GDM1 (cell line): ENCODE measurements at places on chromosomes 4 and X.
A peak's percentile ranks its signal among the peaks of the same experiment; 100 is the strongest.

DNA sequence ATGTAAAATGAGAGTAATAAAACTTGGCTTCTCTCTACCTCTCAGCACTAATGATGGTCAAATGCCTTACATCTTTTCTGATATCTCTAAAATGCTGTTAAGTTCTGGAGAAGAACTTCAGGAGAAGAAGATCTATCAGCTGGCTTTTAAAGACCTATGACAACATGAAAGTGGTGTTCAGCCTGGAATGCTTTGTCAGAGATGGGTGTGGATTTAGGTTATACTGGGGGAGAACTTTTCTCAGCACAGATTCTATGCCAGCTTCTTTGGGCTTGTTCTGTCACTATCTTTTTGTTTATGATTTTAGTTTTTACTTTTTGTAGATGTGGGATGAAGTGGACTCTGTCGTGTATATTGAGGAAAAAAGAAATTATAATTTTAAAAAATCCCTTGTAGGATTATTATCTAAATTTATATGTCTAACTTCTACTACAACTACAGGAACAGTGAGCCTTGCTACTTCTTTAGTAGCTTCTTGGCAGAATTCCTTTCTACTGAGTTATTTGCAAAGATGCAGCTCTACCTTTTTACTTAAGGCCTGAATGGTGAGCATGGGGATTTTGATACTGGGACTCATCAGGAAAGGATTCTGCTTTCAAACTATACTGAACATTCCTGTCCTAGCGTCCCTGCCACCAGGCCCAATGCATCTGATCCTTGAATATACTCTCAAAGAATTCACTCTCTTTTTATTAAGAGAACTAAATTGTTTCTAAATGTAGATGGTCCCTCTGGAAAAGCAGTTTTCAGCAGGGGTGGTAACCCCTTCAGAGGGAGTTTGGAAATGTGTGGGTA, 19.6 kb downstream of the CYP2U1 start:
- no peak for DNase-seq

DNA sequence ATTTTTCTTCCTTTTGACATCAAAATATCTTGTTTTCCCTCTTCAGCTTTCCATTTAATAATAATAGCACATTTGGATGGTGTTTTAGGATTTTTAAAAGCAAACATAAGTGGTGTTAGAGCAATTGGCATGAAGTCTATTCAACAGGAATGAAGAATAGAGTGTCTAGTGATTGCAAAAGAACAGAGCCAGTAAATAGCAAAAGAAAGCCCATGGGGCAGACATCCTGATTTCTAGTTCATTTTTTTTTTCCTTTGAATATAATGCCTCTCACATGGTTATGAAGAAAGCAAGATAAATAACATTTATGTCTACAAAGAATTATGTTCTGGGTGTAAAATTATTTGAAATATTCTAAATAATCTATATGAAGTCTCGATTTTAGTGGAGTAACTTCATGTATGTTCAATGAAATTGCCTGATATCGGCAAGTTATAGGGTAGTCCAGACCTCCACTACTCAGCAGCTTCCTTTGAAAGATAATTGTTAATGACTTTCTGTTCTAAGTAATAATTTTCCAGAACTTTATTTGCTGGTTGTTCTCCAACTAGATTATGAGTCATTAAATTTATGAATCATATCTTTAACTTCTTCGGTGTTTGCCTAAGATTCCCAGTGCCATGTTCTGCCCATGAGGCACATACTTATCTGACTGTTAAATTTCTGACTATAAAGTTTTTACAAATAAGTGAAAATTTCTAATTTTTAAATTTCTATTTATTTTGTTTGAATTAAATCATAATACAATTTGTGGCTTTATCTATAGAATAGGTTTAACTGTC, 587.9 kb downstream of the TLL1 start:
- no peak for DNase-seq

GRCh38 chr4:53183754-53184153, 182.1 kb downstream of the SCFD2 start:
- no peak for DNase-seq

DNA sequence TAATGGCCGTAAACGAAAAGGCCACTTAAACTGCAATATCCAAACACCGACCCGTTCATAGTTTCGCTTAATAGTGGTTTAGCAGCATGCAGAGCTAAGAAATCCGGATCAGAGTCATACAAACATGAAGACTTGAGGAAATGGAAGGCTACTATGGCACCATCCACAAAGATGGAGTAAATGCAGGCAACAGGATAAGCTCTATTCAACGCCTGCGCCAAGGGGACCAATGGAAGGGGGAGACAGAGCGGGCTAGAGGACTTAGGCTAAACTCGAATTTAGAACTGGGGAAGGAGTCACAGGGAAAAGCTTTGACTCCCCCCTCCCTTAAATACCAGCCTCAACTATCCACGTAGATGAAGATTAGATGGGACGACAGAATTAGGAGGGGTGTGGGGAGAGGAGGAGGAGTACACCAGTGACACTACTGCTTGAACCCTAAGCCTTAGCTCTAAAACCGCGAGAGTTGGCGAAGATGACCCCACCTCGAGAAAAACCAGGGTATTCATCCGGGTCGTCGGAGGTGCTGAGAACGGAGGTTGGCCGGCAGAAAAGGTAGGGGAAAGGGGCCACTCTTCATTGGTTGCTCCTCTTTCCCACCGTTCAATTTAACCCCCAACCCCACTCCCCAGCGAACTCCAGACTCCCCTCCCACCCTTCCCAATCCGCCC, 3.5 kb downstream of the HUWE1 start:
- peak; percentile 3 for DNase-seq

GRCh38 chrX:24676403-24677024, 17.2 kb upstream of the POLA1 start:
- no peak for DNase-seq

- no peak for DNase-seq
Measured at GRCh38 chr4:69907151-69907550, 23.7 kb upstream of the CSN1S1 start.

DNA sequence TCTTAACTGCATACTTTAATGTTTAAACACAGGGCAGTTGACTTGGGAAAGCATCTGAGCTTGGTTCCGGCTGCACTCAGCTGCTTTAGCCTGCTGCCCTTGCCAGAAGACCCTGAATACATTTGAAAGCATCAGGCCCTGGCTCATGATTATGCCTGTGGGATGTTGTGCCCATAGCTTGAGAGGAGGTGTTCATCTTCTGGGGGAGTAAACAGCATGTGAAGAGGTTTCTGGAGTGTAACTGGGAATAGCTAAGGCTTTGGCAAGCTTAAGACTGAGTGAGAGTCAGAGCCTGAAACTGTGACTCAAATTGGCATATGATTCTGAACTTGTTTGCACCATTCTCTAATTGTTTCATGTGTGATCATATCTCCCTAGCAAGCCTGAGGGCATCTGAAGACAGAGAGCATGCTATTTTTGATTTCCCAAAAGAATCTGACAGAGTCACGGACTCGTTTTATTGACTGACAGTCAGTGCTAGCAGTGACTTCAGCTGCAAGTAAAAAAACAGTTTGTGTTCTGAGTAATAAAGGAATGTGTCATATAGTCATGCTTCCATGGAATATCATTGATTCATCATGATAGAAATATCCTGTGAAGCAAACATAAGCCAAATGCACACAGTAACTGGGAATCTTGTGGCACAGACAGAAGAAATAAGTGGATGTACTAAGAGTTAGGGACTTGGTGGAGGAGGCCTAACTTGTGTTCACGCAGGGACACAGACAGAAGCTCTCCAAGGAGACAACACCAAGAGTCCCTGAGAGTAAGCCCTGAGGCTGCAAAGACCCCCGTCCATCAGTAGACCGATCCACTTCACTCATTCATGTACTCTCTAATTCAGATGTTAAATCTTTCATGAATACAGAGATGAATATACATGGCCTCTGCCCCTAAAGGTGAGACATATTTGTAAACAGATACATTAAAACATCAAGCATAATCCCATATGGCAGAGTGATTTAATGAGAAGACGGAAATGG, 100.7 kb downstream of the SYNPO2 start:
- DNase-seq: no peak
